ENCODE measurements at places on chromosomes 3 and 15.

- DNase-seq = peak; percentile 39
Observed at GRCh38 chr3:52056521-52056967, at the start of gene DUSP7. Gene DUSP7, minus strand, starts transcription at chr3:52056571. Its CDS starts 205 bp downstream, at chr3:52056366.

GRCh38 chr3:64473466-64473865, 214.3 kb downstream of the ADAMTS9 start:
- no peak for DNase-seq

DNA sequence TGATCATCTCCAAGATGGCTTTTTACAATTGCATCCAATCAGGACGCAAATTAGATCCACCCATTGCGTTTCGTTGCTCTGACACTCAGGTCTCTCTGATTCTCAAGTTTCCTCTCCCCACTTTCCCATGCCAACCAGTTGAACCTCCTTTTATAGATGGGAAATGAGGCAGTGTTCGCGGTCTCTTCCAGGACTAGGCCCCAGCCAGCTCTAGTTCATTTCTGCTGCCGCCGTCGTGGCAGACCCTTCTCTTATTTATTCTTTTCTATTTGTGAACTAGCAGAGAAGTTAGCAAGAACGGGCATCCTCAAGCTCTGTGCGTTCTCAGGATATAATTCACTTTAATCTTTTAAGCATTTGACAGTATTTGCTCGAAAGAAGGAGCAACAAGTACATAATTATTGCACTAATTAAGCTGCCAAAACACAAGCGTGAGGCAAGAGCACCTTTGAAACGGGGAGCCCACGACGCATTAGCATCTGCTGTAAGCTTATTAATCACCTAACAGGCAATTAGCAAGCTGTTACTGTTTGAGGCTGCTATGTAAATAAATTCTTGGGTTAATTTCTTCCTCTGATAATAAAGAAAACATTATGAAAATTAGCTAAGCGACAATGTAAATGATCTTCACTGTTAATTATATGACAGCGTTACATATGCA, 246.4 kb upstream of the TLE3 start:
- no peak for DNase-seq

DNA sequence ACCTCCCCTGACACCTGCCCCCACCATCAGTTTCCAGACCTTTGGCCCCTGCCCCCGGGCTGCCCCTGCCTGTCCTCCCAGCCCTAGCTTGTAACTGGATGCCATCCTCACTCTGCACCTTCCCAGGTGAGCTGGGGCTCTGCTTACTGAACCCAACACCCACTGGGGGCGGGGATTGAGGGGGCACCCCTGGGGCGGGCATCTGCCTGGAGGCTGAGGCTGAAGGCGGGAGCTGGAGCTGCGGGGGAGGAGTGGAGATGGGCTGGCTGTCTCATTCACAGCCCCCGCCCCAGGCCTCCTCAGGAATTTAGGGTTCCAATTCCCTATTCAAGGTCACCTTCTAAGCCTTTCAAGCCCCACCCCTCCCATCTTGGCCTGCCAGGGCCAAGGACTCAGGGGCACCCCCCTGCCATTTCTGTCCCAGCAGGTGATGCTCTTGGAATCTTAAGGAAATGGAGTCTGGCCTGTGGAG, 17.7 kb downstream of the PIF1 start:
- DNase-seq = no peak

- peak; percentile 44 for DNase-seq
Observed at GRCh38 chr3:86830566-86830965, 160.4 kb downstream of the VGLL3 start.

DNA sequence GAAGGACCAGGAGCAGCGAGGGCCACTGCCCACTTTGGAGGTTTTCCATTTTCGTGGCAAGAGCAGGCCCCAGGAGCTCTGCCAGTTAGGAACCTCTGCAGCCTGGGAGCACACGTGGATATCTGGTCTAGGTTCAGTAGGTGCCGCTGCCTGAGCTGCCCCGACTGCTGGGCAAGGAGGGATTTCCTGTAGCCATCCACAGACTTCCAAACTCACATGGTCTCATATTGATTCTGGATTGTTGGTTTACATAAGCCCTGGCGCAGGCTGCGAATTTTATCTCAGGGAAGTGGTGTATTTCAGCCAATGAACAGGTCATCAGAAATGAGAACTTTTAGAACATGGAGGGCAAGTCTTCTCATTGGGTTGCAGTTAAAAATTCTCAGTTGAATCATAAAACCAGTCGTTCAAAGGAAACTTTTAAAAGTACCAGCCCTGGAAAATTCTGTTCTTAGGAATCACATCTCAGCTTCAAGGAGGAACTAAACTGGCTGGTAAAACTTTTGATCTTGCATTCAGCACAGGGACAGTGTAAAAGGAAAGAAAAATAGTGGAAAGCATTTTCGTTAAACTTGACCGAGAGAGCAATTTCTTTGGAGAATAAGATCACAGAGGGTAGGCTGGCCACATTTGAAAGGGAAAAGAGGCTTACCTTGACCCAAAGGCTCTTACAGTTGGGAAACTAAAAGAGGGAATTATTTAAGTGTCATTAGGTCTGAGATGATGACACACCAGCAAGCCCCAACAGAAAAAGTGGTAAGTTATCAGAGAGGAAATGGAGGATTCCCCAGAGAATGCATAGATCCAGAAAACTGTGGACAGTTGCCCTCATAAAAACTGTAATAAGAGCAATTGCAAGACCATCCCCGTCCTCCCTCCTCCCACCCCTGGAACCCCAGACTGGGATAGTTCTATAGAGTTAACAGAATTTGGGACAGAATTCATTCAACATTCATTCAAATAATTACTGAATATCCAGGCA, 6.4 kb upstream of the RTP3 start:
- no peak for DNase-seq

DNA sequence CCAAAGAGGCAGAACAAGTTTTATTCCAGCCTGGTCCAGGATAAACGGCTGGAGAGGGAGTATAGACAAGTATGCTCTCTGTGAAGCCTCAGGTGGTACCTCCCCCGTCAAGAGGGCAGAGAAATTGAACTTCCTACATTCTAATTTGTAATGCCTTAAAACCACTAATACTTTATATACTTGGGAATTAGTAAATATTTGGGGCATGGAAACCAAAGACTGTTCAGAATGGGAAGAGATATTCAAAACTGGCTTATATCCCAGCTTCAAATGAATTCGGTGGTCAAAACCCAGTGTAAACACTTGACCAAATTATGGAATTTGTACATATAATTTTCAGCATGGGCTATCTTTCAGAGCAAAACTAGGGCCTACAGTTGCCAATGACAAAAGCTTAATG, 122.6 kb downstream of the FBN1 start:
- DNase-seq = no peak

DNA sequence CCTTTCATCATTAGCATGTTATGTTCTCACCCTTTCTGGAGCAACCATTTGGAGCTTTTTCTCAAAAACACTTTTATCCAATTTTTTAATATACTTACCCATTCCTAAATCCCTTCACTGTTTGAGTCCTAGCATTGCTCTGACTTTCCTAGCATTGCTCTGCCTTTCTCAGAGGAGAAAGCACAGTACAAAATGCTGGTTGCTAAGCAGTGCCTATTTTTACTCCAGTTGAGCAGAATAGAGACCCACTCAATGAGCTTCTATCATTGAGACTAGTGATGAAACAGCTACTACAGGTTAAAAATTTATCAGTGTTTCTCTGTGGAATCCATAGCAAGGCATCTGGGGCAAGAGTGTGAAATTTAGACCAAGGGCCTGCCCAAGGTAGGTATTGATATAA, 21.8 kb upstream of the IL1RAP start:
- no peak for DNase-seq

GRCh38 chr15:95284492-95284891, 1046.0 kb upstream of the NR2F2 start:
- DNase-seq = no peak

GRCh38 chr3:52527732-52528585, 5.7 kb downstream of the NT5DC2 start:
- no peak for DNase-seq

DNA sequence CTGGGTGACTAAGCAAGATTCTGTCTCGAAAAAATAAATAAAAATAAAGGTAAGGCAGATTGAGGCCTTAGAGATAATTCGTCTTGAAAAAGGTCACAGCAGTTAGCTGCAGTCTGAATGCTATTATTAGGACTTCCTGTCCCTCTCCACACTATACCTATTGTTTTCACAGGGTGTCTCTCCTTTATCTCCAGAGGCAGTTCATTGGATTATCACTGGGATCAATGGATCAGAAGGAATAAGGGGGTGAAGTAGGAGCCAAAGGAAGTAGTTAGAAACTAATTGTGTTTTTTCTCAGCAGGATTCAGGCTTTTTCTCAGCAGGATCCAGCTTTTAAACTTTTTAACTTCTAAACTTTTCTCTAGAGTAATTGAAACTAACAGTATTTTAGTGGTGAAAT, 326.9 kb downstream of the IL5RA start:
- DNase-seq = no peak

- DNase-seq = no peak
Observed at GRCh38 chr3:30694668-30695067, 88.3 kb downstream of the TGFBR2 start.

DNA sequence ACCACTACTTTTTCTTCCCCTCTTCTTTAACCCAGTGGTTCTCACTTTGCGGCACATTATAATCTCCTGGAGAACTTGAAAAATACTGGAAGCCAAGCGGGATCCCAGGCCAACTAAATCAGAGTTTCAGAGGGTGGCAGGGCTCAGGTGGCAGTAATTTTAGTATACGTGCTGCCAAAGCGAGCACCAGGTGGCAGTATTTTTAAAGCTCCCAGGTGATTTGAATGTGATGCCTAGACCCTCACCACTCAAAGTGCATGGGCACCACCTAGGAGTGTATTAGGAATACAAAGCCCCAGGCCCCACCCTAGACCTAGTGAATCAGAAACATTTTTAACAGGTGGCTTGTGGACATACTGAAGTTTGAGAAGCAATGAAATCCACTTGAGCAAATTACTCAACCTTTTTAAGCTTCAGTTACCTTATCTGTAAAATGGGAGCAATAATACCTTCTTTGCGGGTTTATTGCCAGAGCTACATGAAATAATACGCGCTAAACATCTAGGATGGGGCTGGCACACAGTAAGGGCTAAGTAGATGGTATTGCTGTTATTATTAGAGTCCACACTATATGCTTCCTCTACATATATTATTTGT, 8.3 kb downstream of the B3GALNT1 start:
- DNase-seq = no peak

GRCh38 chr3:49568965-49569364, 14.7 kb downstream of the BSN start:
- DNase-seq = no peak

- DNase-seq = no peak
Observed at GRCh38 chr15:58415636-58416035, 16.2 kb upstream of the LIPC start.

GRCh38 chr15:39874890-39875549, 45.0 kb downstream of the GPR176 start:
- DNase-seq = peak; percentile 69

DNA sequence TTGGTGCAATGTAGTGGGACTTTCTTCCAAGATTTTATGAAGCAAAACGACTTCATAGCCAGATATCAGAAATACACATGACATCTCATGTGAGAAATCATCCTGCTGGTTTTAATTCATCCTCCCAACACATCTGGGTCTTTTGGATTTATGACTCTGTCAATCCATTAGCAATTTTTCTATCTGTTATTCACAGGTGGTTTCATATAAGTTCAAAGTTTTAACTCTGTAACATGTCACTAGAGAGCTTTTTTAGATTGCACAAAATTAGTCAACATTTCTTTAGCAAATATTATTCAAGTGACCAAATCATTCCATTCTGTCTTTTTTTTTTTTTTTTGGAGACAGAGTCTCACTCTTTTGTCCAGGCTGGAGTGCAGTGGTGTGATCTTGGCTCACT, 30.4 kb downstream of the SQOR start:
- DNase-seq = no peak

GRCh38 chr3:196965112-196965803, 3.4 kb downstream of the PIGZ start:
- DNase-seq = no peak

DNA sequence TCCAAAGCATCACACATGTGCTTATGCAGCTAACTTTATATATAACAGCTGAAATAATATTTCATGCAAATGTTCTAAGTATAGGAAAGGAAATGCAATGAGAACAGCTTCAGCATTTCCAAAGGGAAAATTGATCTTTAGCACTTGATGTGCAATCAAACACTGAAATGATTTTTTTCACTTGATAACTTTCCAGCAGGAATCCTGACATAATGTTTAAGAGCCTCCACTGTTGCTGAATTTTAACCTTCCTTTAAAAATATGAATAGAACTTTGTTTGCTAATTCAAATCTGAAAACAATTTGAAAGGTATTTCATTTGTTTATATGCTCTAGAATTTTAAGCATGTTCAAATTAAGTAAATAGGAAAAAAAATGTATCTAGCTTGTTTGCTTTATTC, 96.9 kb upstream of the STRIT1 start:
- DNase-seq = no peak

DNA sequence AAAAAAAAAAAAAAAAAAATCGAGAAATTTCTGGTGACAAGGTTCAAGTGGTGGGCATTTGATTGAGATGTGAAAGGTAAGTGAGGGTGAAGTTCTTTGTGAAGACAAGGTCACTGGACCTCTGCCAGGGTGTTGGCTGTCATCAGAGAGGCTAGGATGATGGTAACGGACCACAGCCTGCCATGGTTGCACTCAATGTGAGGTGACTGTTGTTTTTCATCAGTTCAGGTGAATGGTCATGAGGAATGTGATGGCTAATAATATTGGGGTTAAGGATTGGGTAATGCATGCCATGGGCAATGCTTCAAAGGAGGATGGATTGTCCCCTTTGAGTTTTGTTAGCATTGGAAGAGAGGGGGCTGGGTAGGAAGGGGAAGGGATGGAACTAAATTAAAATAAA, 4.3 kb upstream of the ALPK3 start:
- DNase-seq = no peak

DNA sequence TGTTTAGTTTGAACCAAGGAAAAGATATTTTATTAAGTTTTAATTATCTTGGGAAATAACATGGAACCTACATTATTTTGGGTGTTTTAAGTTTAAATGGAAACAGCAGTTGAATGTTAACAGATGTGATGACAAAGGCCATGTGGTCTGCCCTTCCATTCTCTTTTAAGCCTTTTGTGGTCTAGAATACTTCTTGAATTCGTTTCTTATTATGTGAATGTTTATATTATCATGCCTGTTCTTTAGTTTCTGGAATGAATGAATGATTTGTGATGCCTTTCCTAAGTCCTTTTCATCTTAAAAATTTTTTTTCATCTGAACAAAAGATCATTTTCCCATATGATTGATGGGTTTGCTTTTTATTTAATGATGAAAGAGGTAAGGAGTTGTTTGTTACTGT, 44.6 kb downstream of the SNRK start:
- DNase-seq = peak; percentile 28

All from fibroblast of mammary gland (primary cell).